ENCODE measurements at places on chromosomes 3 and 15.

- no peak for DNase-seq
These were observed 735.6 kb upstream of the GBE1 start for GRCh38 chr3:82496890-82497560.

GRCh38 chr3:130843441-130843840 is 50.4 kb upstream of the ATP2C1 start:
- no peak for DNase-seq

- peak; percentile 34 for DNase-seq
These were observed 68.9 kb upstream of the TNFSF10 start for GRCh38 chr3:172591876-172592771.

DNA sequence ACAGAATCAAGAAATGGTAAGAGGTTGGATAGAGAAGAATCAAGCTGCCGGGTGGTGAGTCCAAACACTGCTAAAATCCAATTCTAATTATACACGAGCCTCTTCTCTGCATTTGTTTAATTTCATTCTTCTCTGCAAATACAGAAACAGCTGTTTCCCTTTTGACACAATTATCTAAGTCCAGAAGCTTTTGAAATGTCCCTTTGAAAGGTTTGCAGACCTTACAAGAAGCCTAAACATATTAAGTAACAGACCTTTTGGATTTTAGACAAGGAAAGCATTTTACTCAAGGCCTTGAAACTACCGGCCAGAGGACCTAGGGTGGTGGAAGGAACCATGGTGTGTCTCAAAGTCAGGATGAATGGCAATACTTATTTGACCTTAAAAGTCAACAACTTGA is 403.8 kb upstream of the ADAMTS9 start:
- no peak for DNase-seq

- DNase-seq = no peak
These were observed 26.5 kb downstream of the DAPK2 start for GRCh38 chr15:64019764-64020163.

GRCh38 chr3:126126811-126127431 is 43.0 kb upstream of the SLC41A3 start:
- DNase-seq = no peak

- no peak for DNase-seq
These were observed 268.5 kb downstream of the CD47 start for GRCh38 chr3:107822308-107822707.

DNA sequence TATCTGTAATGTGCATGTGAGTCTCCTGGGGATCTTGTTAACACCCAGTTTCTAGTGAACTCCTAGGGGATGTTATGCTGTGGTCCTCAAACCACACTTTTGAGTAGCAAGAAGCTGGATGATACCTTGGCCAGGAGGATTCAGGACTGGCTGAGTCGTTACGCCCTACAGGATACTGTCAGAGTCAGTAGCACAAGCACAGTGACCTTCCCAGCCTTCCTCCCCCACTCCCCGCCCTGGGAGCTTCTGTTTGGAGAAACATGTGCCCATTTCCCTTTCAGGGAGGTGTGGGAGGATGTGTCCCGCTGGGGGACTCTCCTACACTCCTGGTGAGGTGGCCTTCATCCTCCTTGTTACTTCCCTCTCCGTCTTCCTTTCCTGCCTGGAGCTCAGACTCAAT is 76.4 kb upstream of the TRPM1 start:
- DNase-seq = no peak

DNA sequence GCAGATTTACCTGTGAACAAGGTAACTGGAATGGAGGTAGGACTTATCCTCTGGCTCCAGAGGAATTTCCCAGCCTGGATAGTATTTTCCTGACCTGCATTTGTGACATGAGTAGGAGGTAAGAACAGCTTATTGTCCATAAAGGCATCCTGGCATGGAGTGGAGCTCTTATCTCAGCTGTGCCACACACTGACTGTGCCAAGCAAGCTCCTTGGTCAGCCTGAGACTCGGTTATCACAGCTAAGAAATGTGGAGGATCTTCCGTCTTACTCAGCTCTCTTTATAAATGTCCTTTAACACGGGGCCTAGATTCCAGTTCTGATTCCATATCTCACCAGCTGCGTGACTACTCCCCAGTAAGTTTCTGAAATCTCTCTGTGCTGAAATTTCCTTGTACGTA is 38.9 kb downstream of the SLCO3A1 start:
- DNase-seq = no peak

DNA sequence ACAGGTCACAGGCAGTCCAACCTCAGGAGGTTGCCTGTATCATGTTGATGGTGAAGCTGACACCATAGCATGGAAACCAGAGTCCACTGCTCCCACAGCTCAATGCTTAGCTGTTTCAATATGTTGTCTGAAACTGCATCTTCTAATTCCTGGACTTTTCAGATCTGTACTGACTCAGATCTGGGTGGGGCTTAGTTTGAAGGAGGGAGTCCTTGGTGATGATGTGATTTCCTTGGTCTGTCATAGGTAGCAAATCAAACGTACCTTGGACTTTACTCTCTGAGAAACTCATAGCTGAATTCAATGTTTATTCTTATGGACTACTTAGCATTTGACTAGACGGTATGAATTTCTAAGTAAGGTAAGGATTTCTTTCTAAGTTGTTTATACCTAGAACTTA is at the start of gene HHLA2:
Gene HHLA2 (plus strand): TSS at position 310 of the 400 bp plus-strand sequence. CDS start 55,266 bp downstream, outside the sequence.
- no peak for DNase-seq

DNA sequence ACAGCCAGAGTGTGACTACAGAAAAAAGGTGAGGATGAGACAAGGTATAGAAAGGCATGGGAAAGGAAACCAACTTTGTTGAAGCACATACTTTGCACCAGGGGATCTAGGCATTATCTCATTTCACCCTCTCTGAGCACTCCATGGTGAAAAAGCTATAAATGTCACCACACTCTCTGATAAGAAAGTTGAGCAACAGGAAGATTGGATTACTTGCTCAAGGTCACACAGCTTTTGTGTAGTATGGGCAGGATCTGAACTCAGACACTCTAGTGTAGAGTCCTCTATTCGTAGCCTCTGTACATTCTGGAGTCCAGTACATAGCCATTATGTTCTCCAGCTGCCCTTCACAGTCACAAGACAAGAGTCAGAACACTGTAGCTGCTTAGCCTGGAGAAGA is 163.4 kb upstream of the SEMA6D start:
- no peak for DNase-seq

DNA sequence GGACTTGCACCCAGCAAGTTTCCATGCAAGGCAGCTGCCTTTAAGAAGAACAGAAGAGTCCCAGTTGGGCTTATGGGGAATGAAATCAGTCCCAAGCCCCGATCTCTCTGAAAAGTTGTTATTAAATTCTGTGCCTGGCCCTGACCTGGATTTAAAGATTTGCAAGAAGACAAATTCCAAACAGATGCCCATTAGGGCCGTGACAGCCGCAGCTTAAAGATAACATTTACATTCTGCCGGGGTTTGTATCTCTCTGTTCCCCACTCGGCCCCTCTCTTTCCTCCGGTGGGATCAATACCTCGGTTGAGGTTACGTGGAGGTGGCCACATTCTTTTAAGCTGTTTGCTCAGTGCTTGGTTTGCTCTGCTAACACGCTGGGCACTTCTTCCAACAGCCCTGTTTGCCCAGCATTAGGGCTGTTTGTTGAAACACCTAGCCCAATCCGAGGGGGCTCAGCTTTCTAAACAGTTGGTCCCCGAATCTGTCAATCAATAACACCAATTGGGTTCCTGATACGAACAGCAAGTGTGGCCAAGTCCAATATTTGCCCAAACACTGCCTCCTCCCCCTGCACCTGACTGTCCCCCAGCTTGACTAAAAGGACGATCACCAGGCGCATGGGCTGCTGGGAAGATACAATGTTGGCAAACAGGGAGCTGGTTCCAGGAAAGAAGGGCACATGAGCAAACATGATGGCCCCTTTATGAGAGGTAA is 108.6 kb downstream of the RPLP1 start:
- DNase-seq = no peak

- no peak for DNase-seq
These were observed 6.3 kb upstream of the ADAMTS9 start for GRCh38 chr3:64694114-64694513.

- no peak for DNase-seq
These were observed 903.2 kb downstream of the MCTP2 start for GRCh38 chr15:95134431-95135110.

DNA sequence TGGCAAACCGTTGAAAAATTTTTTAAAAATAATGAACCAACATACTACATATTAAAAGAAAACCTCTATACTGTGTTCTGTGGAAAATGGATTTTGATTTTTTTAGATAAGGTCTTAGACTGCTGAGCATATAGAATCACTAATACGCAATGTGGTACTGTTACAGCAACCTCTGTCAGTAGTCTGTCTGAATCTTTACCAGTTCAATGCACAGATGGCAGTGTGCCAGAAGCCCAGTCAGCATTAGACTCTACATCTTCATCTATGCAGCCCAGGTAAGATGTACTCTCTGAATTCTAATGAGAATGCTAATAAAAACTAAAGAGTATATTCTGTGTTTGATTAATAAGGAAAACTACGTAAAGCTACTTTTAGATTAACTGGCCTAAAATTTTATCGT is 31.3 kb upstream of the FAH start:
- no peak for DNase-seq

- no peak for DNase-seq
These were observed 16.9 kb upstream of the PRKCI start for GRCh38 chr3:170205302-170205701.

DNA sequence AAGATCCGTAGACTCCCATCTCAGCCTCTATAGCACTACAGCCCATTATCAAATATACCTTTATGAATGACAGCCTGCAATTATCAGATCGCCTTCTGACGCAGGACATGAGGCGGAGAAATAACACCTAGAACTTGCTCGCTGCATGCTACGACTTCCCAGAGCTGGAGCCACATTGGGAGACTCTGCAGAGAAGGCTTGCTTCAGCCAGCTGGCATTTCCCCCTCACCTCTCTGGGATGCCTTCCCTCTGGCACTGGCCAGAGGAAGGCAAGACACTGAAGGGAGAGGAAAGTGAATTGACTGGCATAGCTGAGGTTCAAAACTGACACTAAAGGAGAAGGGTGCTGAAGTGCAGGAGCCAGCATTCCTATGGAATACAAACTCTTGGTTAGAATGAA is 131.7 kb downstream of the GABRB3 start:
- no peak for DNase-seq

DNA sequence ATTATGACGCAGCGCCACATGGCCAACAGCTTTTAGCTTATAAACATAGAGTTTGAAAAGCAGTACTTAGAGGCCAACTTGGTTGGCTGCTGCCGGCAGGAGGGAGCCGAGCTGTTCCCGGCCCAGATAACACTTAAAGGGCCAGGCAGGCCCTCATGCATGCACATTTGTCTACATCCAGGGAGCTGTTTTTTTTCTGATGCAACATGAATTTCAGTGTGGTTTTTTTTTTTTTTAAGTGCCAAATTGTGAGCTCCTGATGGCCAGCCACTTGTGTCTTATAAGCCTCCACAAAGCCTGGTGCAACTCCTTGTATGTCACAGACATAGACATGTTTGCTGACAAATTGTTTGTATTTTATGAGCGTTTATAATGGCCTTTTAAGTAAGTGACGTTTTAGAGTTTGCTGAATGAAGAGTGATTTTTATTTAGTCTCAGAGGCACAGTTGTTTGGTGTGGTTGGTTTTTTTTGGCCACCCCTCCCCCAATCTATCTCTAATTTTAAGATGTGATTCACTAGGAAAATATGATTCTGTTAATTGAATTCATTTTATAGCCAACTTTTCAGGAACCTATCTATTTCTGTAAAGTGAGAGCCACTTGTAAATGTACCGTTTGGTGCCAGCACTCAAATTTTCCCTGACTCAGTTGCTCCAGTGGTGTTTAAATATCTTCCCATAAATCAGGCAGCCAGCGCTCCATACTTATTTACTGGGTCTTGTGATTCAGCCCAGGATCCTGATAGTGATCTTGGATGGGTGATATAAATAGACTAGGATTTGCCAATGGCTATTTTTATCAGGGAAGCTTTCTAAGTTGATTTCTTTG is 134.3 kb downstream of the VGLL4 start:
- no peak for DNase-seq

- DNase-seq = no peak
These were observed 100.4 kb upstream of the NR2E3 start for GRCh38 chr15:71709808-71710418.

DNA sequence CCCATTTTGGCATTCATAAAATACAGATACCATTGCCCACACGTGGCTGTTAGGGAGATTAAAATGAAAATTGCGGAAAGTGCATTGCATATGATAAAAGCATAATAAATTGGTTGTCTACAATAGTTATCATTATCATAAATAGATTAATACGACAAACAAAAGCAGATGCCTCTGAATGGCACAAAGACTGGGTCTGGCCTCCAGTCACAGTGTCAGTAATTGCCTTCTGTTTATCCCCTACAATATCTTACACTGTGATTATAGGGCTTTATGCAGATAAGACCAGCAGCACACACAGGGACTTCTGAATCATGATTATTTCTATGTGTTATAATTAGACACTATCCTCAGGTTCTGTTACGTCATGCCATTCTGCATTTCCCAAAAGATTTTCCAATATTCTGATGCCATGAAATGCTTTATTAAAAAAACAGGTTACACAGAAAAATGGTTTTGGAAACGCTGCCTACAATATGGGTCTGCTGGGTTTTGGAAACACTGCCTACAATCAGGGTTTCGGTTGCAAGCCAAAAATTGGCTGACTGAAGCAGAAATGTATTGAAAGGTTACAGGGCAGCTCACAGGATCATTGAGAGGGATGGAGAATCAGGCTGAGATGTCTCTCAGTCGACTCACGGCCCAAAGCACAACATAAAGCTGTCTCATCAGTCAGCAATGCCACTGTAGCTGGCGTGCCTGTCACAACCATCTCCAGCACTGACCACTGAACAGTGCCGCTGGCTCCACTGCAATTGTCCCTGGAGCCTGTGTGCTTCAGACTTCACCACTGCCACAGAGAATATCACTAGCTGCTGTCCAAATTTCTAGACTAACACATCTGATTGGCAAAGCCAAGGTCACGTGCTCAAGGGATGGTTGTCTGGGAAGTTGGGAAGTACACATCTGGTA is 248.1 kb downstream of the ERC2 start:
- DNase-seq = no peak

- DNase-seq = no peak
These were observed 234.2 kb upstream of the MCTP2 start for GRCh38 chr15:93997071-93997658.

GRCh38 chr3:42657675-42658074 is 4.2 kb downstream of the ZBTB47 start:
- DNase-seq = no peak

DNA sequence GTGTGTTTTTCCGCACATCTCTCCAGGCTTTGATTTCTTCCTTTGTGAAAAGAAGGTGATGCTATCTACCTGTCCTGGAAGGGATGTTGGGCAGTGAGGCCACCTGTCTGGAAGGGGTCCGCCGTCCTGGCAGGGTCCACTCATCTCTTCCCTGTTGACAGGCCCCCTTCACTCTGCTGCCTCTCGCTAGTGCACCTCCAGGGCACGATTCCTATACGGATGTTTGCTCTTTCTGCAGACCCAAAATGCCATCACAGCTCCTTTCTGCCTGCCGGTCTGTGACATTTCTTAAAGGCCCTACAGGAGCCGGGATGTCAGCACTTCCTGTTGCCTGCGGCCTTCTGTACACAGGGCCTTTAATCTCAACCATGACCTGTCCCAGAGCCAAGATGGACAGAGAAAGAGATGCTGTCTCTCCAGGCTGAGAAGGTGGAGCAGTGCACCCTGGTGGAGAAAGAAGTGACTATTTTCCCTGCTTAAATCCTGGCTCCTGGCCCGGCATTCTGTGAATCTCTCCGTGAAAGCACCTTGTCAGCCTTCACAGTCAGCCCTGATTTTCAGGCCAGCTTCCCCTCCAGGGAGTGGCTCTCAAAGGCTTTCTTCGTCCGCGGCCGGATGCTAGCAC is 7.4 kb downstream of the FAM3D start:
- no peak for DNase-seq

- no peak for DNase-seq
These were observed 81.2 kb upstream of the THBS1 start for GRCh38 chr15:39499681-39500080.

GRCh38 chr3:51718547-51719409 is 11.9 kb downstream of the GRM2 start:
- no peak for DNase-seq
